Occipital lobe (tissue), 3 donors: ENCODE measurements at places on chromosomes 12 and 14.

- no peak for DNase-seq
These were observed 294.5 kb downstream of the KSR2 start for GRCh38 chr12:117674313-117674712.

GRCh38 chr12:39125566-39125965, 220.2 kb upstream of the CPNE8 start:
- no peak for DNase-seq

GRCh38 chr12:125185311-125185739, 120.1 kb downstream of the AACS start:
- no peak for DNase-seq

DNA sequence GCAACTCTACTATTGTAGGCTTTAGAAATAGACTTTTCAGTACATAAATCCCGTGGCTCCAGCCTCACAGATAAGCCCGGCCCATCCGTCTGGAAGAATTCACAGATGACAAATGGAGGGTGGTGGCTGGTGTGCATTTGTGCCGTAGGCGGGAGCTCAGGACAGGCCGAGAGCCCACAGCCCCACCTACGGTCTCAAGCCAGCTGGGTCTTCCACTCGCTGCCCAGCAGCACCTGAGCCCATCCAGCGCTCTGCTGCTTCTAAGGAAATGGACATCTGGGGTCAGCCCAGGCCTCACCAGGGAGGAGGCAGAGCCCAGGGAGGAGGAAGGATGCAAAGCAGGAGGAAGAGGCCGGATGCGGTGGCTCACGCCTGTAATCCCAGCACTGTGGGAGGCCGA, 72.8 kb downstream of the KIF26A start:
- DNase-seq = no peak

- no peak for DNase-seq
These were observed 44.1 kb upstream of the AMN start for GRCh38 chr14:102878174-102878969.

GRCh38 chr12:188910-189621, 24.9 kb downstream of the SLC6A12 start:
- DNase-seq = peak; percentile 64

- DNase-seq = no peak
These were observed 16.4 kb upstream of the RNASE4 start for GRCh38 chr14:20667957-20668356.

- no peak for DNase-seq
These were observed 52.4 kb upstream of the EIF5 start for GRCh38 chr14:103281496-103282231.

DNA sequence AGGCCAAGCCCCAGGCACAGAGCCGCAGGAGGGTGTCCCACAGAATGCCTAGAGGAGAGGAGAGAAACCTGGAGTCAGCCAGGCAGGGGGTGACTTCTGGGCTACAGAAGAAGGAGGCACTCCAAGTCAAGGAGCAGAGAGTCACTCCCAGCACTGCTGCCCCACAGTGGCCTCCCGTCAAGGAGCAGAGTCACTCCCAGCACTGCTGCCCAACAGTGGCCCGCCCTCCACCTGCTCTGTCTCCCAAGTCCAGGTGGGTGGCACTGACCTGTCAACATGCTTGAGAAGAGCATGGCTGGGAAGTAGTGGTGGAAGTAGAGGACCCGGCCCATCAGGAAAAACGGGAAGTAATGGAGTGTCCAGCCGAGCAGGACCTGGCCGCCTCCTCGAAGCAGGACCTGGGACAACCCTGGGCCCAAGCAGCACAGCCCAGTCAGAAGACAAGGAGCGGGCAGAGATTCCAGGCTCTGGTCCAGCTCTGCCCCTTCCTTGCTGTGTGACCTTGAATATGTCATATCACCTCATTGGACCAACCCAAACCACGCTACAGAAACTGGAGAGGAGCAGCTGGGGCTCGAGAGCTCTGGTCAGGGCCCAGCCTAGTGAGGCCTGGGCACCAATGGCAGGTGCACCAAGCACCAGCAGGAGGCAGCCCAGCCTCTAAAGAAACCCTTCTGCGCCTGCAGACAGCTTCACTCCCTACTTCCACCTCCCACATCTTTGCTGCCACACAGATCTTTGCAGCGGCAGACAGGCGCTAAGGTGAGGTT, 7.6 kb upstream of the NGB start:
- DNase-seq = no peak

DNA sequence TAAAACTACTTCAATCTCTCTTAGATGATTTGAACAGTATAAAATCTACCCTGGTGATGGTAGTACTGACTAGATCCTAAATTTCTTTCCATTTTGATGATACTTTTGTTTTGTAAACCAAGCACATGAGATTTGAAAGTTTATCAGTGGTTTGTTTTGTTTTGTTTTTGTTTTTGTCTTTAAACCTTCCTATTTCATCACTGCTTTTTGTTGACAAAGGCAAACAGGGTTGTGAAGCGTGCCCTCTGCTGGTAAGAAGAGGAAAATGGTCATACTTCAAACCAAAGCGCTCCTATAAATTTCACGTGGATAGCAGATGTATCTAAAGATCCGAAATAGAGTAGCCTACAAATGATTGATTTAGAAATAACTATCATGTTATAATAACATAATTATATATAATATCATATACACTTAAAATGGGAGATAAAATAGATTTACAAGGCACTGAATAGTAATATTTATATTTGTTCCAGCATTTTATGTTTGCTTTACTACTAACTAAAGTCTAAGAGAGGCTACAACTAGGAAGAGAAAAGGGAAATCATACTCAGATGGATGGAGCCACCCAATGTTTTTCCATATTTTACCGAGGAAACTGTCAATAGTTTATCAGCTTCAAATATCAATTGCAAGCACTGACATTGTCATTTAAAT, 254.0 kb upstream of the USP15 start:
- DNase-seq = no peak

GRCh38 chr14:30410986-30411385, 148.0 kb upstream of the G2E3 start:
- no peak for DNase-seq

DNA sequence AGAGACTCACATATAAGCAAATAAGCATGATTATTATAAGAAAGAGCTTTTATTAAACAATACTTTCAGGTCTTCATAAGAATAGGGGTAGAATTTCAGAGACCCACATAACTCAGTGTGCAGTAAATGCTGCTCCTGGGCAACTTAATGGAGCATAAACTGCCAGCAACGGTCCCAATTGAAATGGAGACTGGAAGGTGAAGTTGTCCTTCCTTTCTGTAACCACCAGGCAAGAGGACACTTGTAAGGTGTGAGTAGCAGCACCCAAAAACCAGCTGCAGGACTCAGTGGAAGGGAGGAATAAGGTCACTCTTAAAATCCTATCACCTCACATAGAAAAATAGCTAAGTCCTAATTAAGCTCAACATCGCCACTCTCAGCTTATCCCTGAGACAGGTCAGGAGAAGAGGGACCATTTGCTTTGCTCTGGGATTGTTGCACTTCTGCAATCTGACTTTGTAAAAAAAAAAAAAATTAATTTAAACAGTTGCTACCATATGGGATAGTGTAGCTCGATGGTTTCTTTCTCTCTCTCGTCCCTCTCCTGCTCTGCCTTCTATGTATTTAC, 22.7 kb upstream of the LTA4H start:
- DNase-seq = no peak

GRCh38 chr12:130177635-130178242, 15.5 kb downstream of the FZD10 start:
- DNase-seq = no peak

GRCh38 chr12:66312189-66312588, 9.9 kb downstream of the HELB start:
- DNase-seq = no peak

GRCh38 chr12:124525927-124526692, 41.3 kb downstream of the NCOR2 start:
- no peak for DNase-seq

DNA sequence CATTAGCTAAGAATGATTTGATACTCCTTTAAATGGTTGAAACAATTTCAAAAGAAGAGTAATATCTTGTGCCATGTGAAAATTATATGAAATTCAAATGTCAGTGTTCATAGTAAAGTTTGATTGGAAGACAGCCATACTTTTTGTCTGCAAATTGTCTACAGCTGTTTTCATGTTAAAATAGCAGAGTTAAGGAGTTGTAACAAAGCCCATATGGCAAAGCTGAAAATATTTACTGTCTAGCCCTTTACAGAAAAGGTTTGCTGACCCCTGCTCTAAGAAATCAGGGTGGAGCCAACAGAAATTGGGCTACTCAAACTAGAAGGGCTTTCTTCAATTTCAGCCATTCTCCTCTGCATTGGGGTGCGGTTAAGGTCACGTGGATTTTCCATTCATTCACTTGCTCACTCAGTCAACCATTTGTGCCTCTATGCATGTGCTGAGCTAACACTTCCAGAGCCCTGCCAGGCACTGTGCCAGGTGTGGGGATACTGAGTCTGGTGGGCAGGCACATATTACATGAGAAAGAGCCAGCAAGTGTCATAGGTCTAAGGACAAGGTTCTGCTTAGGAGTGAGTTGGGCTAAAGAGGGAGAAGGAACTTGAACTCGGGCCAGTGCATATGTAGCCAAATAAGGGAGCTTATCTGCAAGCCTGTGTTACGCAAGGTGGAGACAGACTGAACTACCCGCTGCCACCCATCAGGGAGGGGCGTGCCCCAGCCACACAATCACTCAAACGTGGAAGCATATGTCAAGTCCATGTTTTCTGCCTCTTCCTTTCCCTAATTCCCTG, 139.8 kb upstream of the NOS1 start:
- no peak for DNase-seq
